ENCODE measurements at places on chromosomes 16 and 17. TPM values are rescaled to one million over a fixed set of nuclear protein-coding genes. Genes with fewer than 3 reads are reported as not detected.

DNA sequence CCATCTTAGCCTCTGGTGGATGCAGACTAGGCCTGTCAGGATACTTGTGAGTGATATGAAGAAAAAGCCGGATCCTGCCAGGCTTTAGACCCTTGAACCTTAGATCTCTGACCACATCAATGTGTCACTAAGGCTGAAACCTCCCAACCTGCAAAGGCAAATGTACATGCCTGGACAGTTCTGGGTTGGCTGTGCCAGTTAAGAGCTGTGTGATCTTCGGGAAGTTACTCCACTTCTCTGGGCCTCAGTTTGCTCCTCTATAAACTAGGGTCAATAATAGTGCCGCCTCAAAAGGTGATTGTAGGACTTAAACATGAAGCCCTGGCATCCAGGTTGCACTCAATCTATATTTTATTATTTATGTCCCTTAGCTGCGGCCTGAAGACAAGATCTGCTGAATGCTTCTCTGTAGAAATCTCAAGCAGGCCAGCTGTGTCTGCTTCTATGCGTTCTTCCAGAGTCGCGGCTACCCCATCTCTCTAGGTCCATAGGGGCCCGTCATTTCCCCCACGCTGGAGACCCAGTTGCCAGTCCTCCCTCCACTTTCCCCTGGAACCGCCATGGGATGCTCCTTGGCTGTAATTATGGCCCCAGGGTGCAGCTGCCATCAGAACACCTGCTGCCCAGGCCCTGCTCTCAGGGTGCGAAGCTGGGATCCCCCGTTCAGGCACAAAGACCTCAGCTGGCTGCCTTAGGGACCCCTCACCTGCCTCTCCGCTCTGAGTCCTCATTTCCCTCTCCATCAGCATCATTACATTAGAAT, 50.2 kb downstream of the AKAP1 start:
- no peak overlapping the region for H3K4me3 ChIP-seq
- no peak overlapping the region for H3K27ac ChIP-seq
- DNase-seq: no peak
- no peaks in the 10 kb centered on the region for H3K36me3 ChIP-seq

- no peaks in the 10 kb centered on the region for H3K27me3 ChIP-seq
- no peak overlapping the region for H3K27ac ChIP-seq
- H3K4me1 ChIP-seq: peaks cover 13% of the 10 kb centered on the region
- peak; percentile 43 for DNase-seq
These were observed 43.3 kb downstream of the PARN start for GRCh38 chr16:14586637-14587305.

DNA sequence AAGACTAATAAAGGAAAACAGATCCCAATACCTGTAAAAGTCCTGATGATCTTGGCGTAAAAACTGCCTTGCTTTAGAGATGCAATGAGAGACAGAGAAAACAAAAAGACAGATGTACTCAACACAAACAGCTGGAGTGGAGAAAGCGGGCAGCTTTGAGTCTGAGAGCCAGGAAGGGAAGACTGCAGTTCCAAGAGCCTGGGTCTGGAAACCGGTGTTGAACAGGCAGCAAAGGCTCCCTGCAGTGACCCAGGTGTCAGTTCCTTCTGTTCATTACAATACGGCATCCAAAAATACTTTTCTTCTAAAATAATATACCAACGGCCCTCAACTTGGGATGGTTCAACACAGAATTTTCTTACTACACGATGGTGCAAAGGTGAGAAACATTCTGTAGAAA, 29.6 kb downstream of the VPS53 start:
- H3K27me3 ChIP-seq: no peaks in the 10 kb centered on the region
- H3K36me3 ChIP-seq: no peaks in the 10 kb centered on the region
- H3K4me3 ChIP-seq: no peak overlapping the region
- DNase-seq: no peak
- peaks cover 14% of the 10 kb centered on the region for H3K4me1 ChIP-seq
- H3K27ac ChIP-seq: no peak overlapping the region

GRCh38 chr17:65984299-65984698, 207.6 kb downstream of the CEP112 start:
- H3K27ac ChIP-seq: no peak overlapping the region
- H3K4me1 ChIP-seq: no peaks in the 10 kb centered on the region
- no peak overlapping the region for H3K4me3 ChIP-seq
- DNase-seq: no peak

GRCh38 chr17:51869387-51869786, 289.1 kb downstream of the CA10 start:
- H3K27me3 ChIP-seq: no peaks in the 10 kb centered on the region
- no peak overlapping the region for H3K27ac ChIP-seq
- H3K4me1 ChIP-seq: no peaks in the 10 kb centered on the region
- H3K4me3 ChIP-seq: no peak overlapping the region
- no peaks in the 10 kb centered on the region for H3K36me3 ChIP-seq

GRCh38 chr16:3458852-3459361, 15.4 kb downstream of the NAA60 start:
- peak overlapping the region; percentile 95 for H3K27ac ChIP-seq
- H3K4me3 ChIP-seq: peak overlapping the region; percentile 87
- H3K36me3 ChIP-seq: no peaks in the 10 kb centered on the region
- no peaks in the 10 kb centered on the region for H3K27me3 ChIP-seq
- H3K4me1 ChIP-seq: peaks cover 35% of the 10 kb centered on the region

DNA sequence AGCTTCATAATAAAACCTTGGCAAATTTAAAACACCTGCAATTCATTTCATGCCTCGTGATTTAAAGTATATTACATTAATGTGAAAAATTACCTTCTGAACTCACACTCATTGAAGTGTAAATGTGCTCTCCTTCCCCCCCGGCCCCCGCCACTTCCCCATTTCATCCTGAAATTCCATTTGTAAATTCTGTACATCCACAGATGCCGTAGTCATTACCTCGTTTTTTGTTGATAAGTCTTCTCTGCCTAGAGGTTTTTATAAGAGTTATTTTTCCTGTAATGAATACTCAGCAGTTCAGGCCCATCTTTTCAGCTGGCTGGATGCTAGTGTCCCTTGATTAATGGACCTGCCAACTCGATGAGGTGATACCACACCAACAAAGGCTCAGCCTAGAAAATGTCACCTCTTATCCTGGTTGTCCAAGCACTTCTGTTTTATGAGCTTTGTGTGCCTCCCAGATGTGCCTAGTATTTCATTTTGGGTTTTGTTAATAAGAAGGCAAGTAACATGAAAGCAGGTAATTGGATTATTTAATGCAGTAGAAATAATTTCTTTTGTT, 64.8 kb upstream of the KIFC3 start:
- H3K27me3 ChIP-seq: no peaks in the 10 kb centered on the region
- no peak overlapping the region for H3K27ac ChIP-seq
- H3K4me3 ChIP-seq: no peak overlapping the region
- no peak for DNase-seq
- H3K36me3 ChIP-seq: no peaks in the 10 kb centered on the region

DNA sequence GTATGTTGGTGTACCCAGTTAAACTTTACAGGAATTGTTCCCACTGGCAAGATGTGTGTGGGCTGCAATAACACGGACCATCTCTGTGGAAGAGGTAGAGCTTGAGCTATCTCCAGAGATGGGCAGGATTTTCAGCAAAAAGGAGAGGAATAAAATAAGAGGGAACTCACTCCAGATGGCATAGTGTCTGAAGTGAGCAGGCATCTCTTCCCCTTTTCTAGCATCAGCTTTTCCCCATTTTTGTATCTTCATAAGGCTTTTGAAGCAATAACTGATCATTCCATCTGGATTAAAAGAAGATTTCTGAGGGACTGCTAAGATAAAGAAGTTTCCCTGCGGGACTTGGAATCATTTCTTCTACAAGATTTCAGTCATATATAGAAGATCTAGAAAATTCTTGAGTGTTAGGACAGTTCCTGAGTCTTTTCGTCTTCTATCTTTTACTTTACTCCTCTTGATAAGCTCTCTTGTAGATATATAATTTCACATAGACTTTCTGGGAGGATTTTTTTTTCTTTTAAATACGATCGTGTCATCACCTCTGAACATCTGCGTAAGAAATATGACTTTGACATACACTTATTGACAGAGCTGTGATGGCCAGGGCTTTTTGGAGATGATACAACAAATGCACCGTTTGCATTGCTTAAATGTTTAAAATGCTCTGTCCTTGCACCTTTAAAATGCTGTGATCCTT, 2.1 kb downstream of the CPD start:
- peaks cover 42% of the 10 kb centered on the region for H3K4me1 ChIP-seq
- peak overlapping the region; percentile 77 for H3K4me3 ChIP-seq
- no peak for DNase-seq
- H3K36me3 ChIP-seq: no peaks in the 10 kb centered on the region

- no peak overlapping the region for H3K27ac ChIP-seq
- no peaks in the 10 kb centered on the region for H3K36me3 ChIP-seq
- H3K27me3 ChIP-seq: no peaks in the 10 kb centered on the region
- no peak overlapping the region for H3K4me3 ChIP-seq
- peak; percentile 85 for DNase-seq
These were observed 8.9 kb upstream of the TIMP2 start for GRCh38 chr17:78933959-78934568.

DNA sequence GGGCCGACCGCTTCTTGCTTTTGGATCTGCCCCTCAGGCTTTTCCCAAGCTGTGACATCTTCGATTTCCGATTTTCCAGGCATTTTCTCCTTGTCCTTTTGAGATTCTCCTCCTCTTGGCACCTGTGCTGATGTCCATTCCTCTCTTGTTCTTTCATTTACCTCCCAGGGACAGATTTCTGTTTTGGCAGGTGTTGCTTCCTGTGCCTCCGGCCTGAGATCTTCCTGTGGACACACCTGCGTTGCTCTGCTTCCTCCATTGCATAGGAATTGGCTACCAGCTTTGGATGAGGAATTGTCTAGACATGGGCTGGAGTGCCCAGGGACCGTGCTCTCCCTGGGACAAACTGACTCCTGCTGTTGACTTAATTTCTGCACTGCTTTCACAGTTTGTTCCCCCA, 15.1 kb downstream of the GPR179 start:
- no peaks in the 10 kb centered on the region for H3K36me3 ChIP-seq
- H3K27me3 ChIP-seq: no peaks in the 10 kb centered on the region
- H3K4me1 ChIP-seq: no peaks in the 10 kb centered on the region
- no peak for DNase-seq
- no peak overlapping the region for H3K4me3 ChIP-seq

- no peak for DNase-seq
- no peaks in the 10 kb centered on the region for H3K27me3 ChIP-seq
- H3K36me3 ChIP-seq: no peaks in the 10 kb centered on the region
- H3K4me1 ChIP-seq: no peaks in the 10 kb centered on the region
These were observed 12.7 kb upstream of the COTL1 start for GRCh38 chr16:84630446-84631152.

GRCh38 chr17:32609085-32609484, 122.3 kb downstream of the CDK5R1 start:
- no peaks in the 10 kb centered on the region for H3K4me1 ChIP-seq
- no peak overlapping the region for H3K4me3 ChIP-seq
- no peaks in the 10 kb centered on the region for H3K36me3 ChIP-seq

DNA sequence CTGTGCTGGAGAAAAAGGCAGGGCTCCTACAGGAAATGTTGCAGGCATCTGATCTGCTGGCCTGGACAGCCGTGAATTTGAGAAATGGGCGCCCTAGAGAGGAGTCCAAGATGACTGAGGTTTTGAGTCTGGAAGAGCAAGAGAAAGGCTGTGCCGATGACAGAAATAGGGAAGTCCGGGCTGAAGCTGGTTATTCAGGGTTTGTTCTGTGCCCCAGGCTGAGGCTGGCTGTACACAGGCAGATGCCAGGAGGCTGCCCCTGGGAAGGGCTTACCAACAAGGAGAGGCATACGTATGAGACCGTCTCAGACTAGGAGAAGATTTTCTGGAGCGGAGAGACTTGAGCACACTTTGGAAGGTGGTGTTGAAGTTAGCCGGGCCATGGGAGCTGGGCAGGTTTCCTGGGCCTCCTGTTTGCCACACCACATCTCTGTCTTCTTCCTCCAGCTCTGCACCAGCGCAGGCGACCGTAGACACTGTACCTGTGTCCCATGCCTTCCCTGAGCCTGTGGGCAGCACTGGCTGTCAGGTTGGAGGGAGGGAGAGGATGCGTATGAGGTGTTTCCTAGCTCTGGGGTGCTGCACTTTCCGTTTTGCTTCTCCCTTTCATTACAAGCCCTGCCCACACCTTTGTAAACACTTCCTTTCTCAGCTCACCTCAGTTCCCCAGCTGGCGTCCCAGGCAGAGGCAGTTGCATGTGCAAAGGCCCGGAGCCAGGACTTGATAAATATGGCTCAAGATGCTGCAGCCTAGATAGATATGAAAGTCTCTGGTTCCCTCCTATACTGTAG, 80.8 kb downstream of the SPECC1 start:
- DNase-seq: no peak
- no peak overlapping the region for H3K27ac ChIP-seq
- H3K27me3 ChIP-seq: no peaks in the 10 kb centered on the region
- no peaks in the 10 kb centered on the region for H3K36me3 ChIP-seq
- no peak overlapping the region for H3K4me3 ChIP-seq

DNA sequence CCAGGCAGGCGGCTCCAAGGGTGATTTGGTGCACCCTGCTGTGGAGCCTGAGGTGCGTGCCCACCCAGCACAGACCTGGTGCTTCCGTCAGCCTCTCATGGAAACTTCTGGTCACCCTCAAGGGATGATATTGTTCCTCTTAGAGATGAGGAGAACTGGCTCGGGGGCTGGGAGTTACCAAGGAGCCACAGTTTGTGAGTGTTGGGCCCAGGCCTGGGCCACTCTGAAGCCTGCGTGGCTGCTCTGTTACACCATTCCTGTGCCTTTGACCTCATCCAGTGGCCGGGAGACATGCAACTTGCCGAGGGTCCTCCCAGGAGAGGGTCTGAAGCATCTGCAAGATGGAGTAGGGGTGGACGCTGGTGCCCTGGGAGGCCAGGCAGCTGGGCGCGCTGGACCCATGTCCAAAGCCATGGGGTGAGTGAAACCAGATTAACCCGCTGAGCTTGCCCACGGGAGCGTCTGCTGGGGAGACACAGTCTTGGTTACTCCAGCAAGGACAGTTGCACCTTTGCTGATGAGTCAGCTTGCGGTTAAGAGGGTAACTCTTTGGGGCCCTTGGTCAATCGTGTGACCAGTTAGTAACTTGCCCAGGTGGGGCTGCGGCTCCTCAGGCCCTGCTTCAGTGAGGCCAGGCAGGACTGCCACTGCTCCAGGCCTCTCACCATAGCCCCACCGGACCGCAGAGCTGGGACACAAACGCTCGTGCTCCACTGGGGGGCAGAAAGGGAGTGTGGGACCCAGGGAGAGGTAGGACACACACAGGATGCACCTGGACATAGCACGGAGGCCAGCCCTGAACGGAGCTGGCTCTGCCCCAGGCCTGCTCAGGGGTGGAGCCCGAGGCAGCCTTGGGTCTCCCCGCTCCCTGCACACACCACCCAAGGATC, 7.5 kb downstream of the C16orf90 start:
- no peaks in the 10 kb centered on the region for H3K4me1 ChIP-seq
- no peak overlapping the region for H3K27ac ChIP-seq

DNA sequence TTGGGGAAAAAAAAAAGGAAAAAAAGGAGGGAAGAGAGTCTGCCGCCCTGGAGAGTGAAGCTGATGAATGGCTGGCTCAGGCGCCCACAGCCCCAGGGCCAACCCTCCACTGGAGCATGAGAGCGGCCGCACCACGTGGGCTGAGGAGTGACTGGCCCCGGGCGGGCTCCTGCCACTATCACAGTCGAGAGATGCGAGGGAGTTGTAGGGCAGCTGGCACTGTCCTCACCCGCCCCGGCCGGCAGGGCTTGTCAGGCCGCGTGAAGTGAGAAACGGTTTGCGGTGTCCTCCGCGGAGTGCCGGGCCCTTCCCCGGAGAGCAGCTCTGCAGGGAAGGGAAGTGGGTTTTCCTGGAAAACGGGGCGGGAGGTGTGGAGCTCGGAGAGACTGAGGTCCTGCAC, 45.9 kb downstream of the JPH3 start:
- H3K36me3 ChIP-seq: no peaks in the 10 kb centered on the region
- no peaks in the 10 kb centered on the region for H3K4me1 ChIP-seq
- no peak for DNase-seq
- H3K27me3 ChIP-seq: peaks cover 4% of the 10 kb centered on the region
- H3K27ac ChIP-seq: no peak overlapping the region

The RNF157 gene
- total RNA-seq: 0.56 TPM

The CDRT4 gene
- total RNA-seq: 0.62 TPM

The YPEL3 gene
- 4.7 TPM for total RNA-seq

The PITPNM3 gene
- total RNA-seq: 1.9 TPM

The EFNB3 gene
- total RNA-seq: 10.0 TPM

The TRIM47 gene
- total RNA-seq: 0.46 TPM

The KRT39 gene
- not detected for total RNA-seq
